ENCODE measurements at places on chromosomes 1 and 21.

GRCh38 chr21:28587748-28588147 lies 404.9 kb downstream of the LTN1 start:
- no peak for DNase-seq

GRCh38 chr1:18957136-18957521 lies 653 bp upstream of the IFFO2 start:
- DNase-seq: no peak

- DNase-seq: no peak
Observed at GRCh38 chr1:87084244-87084836, 169.9 kb downstream of the HS2ST1 start.

GRCh38 chr1:186244825-186245224 lies 130.2 kb downstream of the TPR start:
- DNase-seq: no peak

DNA sequence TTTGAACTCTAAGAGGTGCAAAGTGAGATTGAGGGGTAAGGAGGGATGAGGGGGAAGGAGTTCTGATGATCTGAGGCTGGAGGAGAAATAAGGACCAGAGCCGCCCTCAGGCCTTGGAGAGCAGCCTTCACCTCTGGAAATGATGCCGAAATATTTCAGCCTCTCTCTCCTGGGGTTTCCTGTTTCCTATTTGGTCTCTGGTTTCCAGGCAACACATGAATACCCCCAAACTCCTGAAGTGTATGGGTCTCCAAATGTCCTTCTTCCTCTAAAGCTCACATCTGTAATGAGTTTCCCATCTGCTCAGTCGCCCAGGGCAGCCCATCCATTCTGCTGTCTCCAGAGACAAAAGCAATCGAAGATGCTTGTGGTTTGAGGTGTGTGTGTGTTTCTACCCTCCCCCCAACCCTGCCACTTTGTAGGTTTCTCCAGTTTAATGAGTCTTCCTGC lies 52.0 kb upstream of the FAM20B start:
- no peak for DNase-seq

GRCh38 chr1:54459726-54460191 lies 53.6 kb upstream of the SSBP3 start:
- DNase-seq: no peak

DNA sequence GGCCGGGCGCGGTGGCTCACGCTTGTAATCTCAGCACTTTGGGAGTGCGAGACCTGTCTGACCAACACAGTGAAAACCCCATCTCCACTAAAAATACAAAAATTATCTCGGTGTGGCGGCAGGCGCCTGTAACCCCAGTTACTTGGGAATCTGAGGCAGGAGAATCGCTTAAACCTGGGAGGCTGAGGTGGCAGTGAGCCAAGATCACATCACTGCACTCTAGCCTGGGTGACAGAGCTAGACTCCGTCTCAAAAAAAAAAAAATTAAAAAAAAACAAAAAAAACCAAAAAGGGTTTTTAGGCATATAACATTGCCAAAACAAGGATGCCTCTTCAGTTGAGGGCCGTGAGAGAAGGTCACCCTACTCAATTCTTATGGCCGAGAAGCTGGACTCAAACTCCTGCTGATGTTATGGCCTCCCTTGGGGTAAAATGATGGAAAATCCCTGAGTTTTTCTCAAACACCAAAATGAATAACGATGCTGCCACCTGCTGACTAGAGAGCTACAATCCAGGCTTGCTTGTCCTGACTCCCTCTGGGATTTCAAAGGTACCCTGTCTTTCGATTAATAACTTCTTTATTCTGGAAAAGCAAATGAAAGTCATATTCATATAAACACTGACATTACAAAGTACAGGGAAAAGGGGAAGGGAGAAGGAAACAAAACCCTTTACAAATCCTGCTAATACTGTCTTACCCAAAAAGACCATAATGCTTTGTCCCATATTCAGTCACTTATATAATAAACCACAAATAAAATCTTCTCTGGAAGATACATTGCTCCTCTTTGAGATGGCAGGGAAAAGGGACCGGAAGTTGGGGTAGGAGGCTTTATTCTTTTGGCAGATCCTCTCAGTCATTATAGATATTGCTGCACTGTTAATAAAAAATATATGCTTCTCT lies 10.7 kb downstream of the RAB42 start:
- DNase-seq: no peak

DNA sequence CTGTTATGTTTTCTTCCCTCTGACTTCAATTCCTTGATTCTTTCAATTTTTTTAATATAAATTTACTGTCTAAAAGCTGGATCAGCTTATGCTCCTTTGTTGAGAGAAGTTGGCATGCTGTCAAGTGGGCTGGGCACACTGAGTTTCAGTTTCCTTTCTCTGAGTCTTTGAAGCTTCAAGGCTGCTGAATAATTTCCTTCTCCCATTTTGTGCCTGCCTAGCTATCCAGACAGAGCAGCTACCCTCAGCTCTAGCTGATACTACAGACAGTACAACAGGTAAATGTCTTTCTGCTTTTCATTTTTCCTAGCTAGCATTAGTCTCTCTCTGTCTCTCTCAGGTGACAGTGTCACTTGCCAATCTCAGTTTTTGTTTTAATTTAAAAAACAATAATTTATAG lies at the start of gene IFI44:
Gene IFI44, plus strand, starts transcription at position 204 of the 400 bp plus-strand sequence. CDS start 365 bp downstream, outside the sequence.
- peak; percentile 15 for DNase-seq

- no peak for DNase-seq
Observed at GRCh38 chr1:41213341-41213740, 28.8 kb downstream of the SCMH1 start.

DNA sequence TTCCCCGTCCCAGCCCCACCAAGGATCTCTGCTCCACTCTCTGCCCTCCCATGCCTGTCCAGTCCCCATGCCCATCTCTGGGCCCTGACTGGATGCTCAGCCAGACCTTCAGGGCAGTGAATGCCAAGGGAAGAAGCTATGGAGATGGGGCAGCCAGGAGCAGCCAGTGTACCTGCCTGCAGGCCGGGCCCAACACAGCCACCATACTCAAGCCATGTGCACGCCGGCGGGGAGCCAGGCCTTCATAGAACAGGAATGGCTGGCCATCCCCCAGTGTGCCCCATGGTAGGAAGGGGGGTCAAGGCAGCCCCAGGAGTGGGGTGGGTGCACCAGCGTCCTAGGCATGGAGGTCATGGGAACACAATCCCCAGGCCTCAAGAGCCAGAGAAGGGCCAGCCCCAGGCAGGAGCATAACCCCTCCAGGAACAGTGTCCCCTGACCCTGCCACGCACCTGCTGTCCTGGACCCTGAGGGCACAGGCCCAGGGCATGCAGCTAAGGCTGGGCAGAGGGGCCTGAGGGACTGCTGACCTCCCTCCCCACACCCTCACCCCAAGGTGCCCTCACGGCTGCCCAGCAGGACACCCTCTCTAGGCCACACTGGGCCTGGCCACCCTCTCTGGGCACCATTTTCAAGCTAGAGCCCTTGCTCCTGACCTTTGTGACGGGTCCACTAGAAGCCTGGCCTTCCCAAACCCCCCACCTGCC lies 20.3 kb upstream of the ARF1 start:
- no peak for DNase-seq

DNA sequence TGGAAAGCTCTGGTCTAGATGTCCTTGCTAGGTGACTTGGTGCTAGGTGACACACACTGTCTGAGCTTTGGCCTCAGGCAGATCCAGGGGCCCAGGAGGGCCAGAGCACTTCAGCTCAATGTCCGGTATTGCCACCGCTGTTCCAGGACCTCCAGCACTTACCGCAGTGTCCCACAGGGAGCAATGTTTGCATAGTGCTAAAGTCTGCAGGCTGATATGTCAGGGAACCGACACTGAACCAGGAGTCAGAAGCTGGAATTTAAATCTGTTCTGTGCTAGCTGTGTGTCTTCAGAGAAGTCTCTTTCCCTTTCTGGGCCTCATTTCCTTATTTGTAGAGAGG lies 19.3 kb downstream of the DHCR24 start:
- DNase-seq: no peak

DNA sequence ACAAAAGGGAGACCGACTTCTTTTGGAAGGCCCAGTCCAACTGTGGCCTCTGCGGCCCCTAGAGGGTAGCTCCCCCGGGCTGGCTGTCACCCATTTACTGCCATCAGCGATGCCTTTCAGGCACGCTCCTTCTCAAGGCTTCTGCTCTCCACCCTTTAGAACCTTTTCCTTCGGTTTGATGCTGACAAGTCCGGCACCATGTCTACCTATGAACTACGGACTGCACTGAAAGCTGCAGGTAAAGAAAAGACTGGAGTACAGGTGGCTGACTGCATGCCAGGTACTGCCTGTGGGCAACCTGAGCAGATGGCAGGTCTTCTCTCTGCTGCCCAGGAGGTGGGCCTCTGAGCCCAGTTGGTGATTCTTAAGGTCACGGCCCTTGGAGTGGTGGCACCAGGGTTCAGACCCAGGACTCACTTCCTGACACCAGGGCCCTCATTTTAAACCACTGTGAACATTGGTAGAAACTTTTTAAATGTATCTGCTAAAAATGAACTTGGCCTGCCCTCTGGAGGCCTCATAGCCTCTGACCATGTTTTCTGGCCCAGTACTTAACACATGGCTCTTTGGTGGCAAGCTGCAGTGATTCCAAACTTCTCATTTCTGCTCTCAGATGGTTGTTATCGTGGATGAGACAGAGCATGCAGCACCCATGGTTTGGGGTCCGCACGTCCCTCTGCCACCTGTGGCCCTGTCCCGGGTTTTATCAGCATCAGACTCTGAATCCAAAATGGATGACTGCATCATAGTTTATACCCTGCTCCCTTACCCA lies 45.7 kb downstream of the CAPN9 start:
- no peak for DNase-seq

GRCh38 chr1:153238527-153238926 lies 21.0 kb upstream of the LORICRIN start:
- no peak for DNase-seq

DNA sequence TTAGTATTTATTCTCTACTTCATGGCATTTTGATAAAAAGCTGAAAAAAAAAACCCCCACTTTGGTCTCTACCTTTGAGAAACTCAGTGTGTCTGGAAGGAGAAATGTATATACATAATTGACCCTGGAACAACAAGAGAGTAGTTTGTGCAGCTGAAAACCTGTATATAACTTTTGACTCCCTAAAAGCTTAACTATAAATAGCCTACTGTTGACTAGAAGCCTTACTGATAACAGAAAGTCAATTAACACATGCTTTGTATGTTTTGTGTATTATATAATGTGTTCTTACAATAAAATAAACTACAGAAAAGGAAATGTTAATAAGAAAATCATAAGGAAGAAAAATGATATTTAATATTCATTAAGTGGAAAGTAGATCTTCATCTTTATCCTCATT lies 88.0 kb downstream of the NEK7 start:
- DNase-seq: no peak

GRCh38 chr1:72186733-72187307 lies 95.5 kb downstream of the NEGR1 start:
- no peak for DNase-seq

GRCh38 chr1:240030236-240030635 lies 61.4 kb upstream of the FMN2 start:
- no peak for DNase-seq

DNA sequence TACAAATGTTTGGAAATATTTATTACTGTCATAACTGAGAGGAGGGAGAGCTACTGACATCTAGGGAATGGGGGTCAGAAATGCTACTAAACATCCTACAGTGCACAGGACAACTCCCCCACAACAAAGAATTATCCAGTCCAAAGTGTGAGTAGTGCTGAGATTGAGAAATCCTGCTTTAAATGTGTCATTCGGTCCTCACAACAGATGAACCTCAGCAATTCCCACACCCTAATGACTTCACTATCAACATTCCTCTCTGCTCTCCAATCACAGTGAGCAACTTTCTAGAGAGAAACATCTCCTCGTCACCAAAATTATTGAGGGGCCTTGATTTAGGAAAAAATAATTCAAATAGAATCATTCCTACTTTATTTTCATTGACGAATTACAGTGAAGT lies 18.0 kb downstream of the OMA1 start:
- no peak for DNase-seq

GRCh38 chr21:45966791-45967394 lies 14.7 kb upstream of the COL6A1 start:
- no peak for DNase-seq

- DNase-seq: no peak
Observed at GRCh38 chr1:41713557-41714327, 205.0 kb downstream of the HIVEP3 start.

GRCh38 chr1:212457740-212458338 lies 25.1 kb downstream of the NENF start:
- DNase-seq: no peak

DNA sequence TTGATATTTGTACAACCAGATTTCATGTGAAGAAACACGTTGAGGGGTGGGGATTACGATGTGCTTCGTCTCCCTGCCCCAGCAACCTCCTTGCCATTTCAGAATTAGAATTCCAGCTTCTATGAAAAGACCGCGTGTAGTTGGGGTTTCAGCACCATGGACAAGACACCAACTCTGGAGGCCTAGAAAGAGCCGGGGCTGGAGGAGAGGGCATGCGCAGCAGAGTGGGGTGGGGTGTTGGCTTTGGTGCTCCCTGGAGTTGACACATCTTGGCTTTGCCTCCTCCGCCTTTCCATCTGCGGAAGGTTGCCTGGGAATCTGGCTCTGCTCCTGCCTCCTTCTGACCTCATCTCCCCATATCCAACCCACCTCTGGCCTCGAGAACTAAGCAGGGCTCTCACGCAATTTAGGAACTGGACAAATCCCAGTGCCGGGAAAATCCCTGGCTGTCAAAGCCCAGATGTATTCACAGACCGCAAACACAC lies 11.8 kb downstream of the HTR6 start:
- no peak for DNase-seq

- no peak for DNase-seq
Observed at GRCh38 chr1:92509619-92510018, 22.9 kb upstream of the GFI1 start.

DNA sequence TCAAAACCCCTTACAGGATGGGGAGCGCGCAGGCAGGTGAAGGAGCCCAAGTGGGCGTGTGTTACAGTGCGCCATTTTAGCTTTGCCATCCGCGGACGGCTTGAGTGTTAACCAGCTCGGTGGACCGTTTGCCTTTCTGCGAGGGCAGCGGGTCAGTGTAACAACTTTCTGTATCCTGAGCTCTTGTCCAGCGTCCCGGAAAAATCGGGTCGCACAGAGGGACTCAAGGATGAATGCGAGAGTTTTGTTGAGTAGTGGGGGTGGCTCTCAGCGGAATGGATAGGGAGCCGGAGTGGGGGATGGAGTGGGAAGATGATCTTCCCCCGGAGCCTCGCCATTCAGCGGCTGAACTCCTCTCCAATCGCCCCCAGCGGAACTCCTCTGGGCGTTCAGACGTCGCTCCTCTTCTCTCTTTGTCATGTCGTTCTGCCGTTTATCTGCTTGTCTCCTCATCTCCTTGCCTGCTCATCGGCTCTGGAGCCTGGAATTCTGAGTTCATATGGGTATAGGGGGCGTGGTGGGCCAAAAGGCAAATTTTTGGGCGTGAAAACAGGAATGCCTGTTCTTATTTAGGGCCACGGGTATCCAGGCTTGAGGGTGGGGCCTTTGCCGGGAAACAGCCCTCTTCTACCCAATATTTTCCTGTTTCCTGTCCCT lies 295.4 kb downstream of the CTH start:
- no peak for DNase-seq

- DNase-seq: no peak
Observed at GRCh38 chr1:147080006-147080661, 92.1 kb downstream of the PRKAB2 start.

DNA sequence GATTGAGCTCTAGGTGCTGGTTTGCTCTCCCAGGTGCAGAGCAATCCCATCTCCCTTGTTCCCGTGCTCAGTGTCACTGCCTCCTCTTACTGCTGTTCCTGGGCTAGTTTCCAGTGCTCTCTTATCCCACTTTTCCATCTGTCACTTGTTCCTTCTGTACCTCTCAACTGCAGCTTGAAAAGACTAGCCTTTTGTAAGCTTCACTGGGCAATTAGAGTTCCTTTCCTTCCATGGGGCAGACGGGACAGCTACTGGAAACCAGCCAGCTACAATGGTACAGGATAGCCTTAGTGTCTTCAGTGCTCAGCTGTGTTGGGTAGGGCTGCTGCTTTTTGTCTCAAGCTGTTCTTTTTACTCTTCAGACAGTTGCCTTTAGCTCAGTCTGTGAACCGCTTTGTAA lies 31.6 kb downstream of the AGT start:
- DNase-seq: no peak

All from keratinocyte (primary cell).